Right lung (tissue), 10 donors: ENCODE measurements at places on chromosomes 1 and 21. TPM values are rescaled to one million over a fixed set of nuclear protein-coding genes. Genes with fewer than 3 reads are reported as not detected.

- DNase-seq: no peak
These were observed 58.1 kb downstream of the CAPZB start for GRCh38 chr1:19427087-19427781.

GRCh38 chr1:93609536-93609935 is 72.1 kb downstream of the BCAR3 start:
- DNase-seq: no peak

The C1QB gene
- polyA plus RNA-seq: 16.6 TPM

- no peak for DNase-seq
These were observed 15.3 kb downstream of the SPATA46 start for GRCh38 chr1:162361349-162361748.

DNA sequence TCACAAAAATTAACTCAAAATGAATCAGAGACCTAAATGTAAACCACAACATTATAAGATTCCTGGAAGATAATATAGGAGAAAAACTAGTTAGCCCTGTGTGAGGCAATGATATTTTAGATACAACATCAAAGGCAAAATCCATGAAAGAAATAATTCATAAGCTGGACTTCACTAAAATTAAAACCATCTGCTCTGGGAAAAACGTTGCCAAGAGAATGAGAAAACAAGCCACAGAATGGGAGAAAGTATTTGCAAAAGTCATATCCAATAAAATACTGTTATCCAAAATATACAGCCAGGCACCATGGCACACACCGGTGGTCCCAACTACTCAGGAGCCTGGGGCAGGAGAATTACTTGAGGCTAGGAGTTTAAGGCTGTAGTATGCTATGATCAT is 70.3 kb downstream of the SYF2 start:
- DNase-seq: no peak

DNA sequence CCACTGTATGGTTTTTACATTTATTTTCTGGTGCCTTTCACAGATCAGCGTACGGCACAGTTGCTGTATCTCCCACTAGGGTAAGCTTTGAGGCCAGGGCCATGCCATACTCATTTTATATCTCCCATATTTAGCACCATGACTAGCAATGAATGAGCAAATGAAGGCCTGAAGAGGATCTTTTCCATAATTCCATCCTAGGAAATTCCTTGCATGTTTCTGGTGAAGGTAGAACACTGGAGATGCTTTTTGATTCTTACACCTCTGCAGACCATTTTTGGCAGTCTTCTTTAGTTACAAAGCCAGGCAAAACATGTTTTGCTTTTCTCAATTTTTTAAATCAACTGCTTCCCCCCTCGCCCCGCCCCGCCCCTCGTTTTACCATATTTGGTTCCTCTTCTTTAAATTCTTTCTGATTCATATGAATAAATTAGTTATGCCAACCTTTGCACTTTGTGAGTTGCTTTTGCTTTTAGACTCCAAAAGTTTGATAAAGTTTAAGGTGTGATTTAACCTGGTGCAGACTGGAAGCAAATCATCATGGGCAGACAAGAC is 78.9 kb upstream of the AK4 start:
- no peak for DNase-seq

DNA sequence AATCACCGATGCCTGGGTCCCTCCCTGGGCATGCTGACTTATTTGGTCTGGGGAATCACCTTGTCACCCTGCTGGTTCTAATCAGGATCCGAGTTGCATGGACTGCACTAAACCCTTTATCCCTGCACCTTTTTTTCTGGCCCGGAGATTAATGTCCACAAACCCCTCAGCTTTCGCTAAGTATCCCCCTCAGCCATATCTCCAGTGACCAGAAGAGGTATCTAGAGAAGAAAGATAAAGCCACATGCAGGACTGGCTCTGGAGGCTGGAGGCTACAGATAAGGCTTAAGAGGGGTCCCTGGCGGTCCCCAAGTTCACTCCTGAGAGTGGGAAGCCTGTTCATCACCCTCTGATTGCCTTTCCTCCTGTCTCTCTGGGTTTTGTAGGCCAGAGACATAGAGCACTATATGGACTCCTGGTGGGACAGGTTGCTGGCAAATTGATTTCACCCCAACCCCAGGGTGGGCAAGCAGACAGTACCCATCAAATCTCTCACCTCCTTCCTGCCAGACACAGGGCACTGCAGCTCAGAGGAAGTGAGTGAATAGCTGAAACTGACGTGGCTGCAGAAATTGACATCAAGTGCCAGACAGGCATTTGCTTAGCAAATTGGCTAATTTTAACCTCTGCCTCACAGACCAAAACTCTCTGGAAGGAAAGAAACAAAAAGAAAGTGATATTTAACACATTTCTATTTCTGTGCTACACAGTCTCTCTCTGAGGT is 38.8 kb downstream of the HMGB4 start:
- DNase-seq: no peak

DNA sequence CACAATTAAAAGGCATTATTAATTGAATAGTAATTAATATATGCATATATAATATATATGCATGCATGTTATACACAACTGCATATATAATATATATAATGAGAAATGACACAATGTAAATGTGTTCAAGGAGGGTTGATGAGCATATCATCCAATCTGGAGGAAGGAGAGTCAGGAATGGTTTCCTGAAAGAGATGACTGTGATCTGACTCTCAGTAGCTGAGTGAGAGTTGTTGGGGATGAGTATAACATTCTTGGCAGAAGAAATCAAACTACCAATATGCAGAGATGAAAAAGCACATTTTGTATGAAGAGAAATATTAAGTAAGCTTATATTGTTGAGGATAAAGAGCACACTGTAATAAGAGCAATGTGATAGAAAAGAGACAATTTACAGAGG is 37.3 kb downstream of the F13B start:
- no peak for DNase-seq

DNA sequence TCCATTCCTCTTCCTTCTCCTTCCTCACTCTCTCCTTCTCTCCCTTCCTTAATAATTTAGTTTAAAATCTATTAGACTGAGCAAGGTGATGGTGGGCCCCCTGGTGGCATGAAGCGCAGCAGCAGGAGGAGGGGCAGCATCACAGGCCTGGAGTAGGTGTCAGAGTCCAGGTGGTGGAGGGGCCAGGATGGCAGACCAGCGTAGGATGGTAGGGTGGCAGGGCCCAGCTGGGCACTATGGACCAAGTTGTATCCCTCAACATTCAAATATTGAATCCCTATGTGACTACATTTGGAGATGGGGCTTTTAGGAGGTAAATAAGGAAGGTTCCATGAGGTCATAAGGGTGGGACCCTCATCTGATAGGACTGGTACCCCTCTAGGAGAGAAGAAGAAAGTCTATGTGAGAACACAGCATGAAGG is 61.0 kb downstream of the WDR4 start:
- no peak for DNase-seq

GRCh38 chr1:179175011-179175841 is 54.3 kb downstream of the ABL2 start:
- DNase-seq: no peak

GRCh38 chr1:150514260-150514659 is 1.3 kb upstream of the FALEC start:
- DNase-seq: no peak

DNA sequence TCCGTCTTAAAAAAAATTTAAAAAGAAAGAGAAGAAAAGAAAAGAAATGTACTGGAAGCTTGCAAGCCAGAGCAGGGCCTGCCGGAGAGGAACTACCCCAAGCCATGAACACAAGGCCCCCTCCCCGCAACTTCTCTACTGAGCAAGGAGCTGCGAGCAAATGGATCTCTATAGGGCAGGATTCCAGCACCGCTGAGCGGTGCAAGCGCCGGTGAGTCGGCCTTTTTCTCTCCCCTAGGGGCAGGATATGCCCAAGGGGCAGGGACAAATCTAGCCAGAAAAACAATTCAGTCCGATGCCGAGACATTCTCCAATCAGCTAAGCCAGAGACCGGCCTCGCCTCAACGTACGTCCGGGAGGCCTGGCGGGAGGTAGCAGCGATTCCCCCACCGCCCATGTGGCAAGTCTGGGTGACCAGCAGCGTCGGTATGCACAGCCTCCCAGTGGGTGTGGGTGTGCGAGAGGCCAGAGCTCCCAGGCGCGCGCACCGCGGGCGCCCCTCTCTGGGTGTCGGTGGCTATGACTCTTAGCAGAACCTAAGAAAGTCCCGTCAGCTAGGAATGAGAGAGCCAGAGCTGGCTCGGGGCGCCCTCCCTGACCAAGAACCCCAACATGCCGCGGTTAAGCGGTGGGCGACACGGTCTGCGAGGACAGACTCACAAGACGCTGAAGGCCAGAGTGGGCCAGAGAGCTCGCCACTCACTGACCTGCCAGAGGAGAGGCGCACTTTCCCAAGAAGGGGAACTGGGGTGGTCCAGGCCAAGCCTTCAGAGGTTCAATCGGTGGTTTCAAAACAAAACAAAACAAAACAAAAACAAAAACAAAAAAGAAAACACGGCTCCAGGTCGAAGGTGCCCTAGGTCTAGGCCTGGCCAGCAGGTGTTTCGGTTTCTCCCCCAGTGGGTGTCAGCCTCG is 1.9 kb downstream of the CSMD2 start:
- peak; percentile 17 for DNase-seq

DNA sequence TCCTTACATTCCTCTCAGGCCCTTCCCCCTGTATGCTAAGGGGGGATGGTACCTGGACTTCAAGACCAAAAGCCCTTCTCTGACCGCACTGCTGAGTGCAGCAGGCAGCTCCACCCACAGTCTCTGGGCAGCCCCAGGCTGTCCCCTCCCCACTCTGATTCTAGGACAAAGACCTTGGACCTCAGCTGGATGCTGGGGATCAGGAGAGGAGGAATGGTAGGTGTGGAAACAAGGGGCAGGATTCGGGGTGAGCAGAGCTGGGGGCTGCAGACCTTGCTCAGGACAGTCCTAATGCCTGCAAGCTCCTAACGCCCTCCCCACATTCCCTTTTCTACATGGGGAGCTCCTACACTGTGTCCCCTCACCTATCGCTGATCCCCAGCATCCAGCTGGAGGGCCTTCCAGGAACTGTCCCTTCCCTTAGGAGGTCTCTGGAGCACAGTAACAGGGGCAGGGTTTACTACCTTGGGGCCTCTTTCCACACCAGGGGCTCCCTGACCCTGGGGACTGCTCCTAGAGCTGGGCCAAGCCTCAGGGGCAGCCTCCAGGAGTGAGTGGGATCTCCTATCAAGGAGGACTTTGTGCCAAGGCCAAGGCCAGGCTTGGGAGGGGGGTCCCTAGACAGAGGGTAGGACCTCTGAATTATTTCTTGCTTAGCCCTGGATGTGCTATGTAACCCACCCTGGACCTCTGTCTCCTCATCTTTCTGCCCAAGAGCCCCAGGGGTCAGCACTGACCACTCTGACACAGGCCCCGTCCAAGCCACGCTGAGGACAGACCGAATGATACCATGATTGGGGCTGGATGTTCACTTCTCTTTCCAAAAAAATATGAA is 5.6 kb downstream of the CLDN19 start:
- no peak for DNase-seq

The SYT6 gene
- polyA plus RNA-seq: 12.5 TPM

DNA sequence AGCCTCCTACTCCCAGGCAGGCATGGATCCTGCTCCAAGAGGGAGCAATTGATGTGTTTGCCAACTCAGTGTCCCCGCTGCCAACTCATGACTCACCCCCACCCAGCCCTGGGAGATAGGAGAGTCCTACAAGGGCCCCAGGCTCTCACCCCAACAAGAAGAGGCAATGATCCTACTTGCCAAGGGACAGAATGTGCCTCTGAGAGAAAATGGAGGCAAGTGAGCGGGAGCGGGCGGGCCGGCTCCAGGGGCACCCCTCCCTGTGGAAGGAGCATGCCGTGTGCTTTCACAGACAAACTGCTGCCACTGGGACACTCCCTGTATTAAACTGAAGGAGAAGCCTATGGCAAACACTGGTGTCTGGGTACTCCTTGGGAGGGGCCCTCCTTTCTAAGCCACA is 16.7 kb downstream of the PKP1 start:
- no peak for DNase-seq

GRCh38 chr1:195709821-195710220 is 898.4 kb downstream of the KCNT2 start:
- peak; percentile 6 for DNase-seq

The AADACL3 gene
- polyA plus RNA-seq: not detected

The SPRR1A gene
- not detected for polyA plus RNA-seq

GRCh38 chr1:221839321-221839720 is 97.4 kb upstream of the DUSP10 start:
- no peak for DNase-seq

DNA sequence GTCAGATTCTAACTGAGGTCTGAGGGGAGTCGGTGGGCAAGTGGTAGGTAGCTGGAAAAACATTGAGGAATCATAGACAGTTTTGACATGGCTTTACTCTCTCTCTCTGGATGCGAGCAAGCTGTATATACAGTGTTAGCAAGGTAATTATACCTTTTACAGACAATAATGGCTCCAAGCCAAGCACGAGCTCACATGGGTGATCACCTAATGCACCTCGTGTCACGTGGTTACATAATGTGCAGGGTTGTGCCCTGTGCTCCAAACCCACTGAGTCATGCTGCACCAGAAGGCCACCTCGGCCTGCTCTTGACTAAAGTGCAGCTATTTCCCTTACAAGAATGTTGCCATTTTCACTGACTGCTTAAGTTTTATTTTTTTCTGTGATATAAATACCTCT is 7.6 kb upstream of the CLCA2 start:
- DNase-seq: no peak

The USP33 gene
- 113 TPM for polyA plus RNA-seq

GRCh38 chr1:87973896-87974295 is 645.2 kb downstream of the LMO4 start:
- DNase-seq: no peak

GRCh38 chr1:187891993-187892682 is 1063.4 kb downstream of the PLA2G4A start:
- no peak for DNase-seq

GRCh38 chr1:203450001-203450400 is 25.6 kb upstream of the PRELP start:
- DNase-seq: no peak

DNA sequence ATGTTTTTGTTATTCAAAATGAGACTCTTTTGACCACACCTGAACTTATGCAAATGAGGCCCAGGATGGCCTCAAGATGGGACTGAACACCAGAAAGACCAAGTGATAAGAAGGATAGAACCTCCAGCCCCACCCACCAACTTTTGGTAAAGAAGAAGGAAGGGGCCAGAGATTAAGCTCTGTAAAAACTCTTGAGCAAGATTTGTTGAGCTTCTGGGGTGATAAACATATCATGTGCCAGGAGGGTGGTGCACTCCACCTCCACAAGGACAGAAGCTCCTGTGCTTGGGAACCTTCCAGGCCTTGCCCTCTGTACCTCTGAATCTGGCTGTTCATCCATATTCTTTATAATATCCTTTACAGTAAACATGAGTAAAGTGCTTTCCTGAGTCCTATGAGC is 5.3 kb downstream of the RSPH1 start:
- DNase-seq: no peak

The B4GALT3 gene
- polyA plus RNA-seq: 48.1 TPM

The APH1A gene
- polyA plus RNA-seq: 189 TPM

DNA sequence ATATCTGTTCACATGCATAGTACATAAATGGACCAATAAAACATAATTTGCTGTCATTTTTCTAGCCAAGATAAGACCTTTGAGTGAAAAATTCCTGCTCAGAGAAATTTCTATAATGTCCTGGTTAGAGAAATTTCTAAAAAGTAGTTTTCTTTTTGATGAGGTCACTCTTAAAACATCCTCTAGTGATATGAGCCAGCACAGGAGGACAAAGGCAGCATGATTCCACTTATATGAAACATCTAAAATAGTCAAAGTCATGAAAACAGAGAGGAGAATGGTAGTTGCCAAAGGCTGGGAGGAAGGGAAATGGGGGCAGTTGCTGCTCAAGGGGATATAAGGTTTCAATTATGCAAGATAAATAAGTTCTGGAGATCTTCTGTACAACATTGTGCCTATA is 239.4 kb downstream of the BACH1 start:
- no peak for DNase-seq

GRCh38 chr1:177424744-177425143 is 254.0 kb downstream of the BRINP2 start:
- no peak for DNase-seq

- DNase-seq: no peak
These were observed 17.6 kb upstream of the MAP1LC3C start for GRCh38 chr1:242016479-242016878.
